ENCODE measurements at places on chromosomes 13 and 19. TPM values are rescaled to one million over a fixed set of nuclear protein-coding genes. Genes with fewer than 3 reads are reported as not detected.

DNA sequence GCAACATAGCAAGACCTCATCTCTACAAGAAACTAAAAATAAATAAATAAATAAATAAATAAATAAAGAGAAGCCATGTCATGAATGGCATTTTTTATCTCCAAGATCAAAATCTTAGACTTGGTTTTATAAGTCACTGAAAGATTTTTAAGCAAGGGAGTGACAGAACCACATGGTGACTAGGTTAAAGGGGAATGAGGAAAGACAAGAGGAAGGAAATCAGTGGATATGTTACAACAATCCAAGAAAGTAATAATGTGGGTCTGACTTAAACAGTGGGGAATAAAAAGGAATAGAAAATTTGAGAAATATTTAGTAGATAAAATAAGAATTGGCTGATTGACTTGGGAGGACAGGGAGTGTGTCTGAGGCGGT is 18.8 kb upstream of the MED4 start:
- DNase-seq: no peak

DNA sequence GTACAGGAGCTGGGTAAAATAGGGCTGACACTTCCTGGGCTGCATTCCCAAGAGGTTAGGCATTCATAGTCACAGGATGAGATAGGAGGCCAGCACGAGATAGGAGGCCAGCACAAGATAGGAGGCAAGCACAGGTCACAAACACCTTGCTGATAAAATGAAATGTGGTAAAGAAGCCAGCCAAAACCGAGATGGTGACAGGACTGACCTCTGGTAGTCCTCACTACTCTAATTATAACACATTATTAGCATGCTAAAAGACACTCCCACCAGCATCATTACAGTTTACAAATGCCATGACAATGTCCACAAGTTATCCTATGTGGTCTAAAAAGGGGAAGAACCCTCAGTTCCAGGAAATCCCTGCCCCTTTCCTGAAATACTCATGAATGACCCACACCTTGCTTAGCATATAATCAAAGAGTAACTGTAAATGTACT is 20.9 kb upstream of the IGSF23 start:
- DNase-seq: no peak

- DNase-seq: no peak
These were observed 68.7 kb downstream of the MAP4K1 start for GRCh38 chr19:38549061-38549460.

DNA sequence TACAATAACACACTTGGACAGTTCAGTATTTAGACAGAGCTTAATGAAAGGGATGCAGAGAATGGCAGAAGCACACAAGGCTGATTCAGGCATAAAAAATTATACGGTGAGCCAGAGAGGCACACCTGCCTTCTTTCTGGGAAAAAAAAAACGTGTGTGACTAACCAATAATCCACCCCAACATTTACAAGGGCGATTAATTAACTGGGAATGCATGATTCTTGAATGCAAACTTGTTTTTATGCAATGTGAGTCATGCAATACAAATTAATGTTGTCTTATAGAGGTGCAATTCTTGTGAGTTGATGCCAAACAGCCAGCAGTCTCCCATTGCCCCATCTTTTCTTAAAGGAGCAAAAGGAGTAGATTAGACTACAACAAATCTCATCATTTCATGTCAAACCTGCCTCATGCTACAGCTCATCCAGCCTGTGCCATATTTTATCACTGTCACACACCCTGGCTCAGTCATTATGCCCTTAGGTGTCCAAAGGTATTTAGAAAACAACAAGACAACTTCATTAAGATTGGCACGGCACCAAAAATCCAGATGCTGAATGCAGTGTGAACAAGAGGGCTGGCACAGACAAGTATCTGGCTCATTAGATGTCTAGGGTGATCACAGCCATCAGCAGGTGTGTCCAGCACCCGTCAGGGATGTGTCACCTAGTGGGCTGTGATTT is 721.1 kb downstream of the EFNB2 start:
- DNase-seq: no peak

Gene ADM5
- polyA plus RNA-seq: 0.91 TPM

All from CD8-positive, alpha-beta memory T cell (primary cell).